ENCODE measurements at places on chromosomes 5 and 9.

DNA sequence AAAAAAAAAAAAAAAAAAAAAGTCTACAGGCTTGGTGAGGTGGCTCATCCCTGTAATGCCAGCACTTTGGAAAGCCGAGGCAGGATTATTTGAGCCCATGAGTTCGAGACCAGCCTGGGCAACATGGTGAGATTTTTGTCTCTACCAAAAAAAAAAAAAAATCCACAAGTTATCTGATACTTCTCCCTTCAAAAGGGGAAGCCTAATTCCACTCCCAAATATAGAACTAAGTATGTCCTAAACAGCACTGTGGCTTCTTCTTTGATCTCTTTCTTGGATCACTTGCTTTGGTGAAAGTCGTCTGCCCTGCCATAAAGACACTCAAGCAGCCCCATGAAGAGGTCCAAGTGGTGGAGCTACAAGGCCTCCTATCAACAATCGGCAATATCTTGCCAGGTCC, 18.8 kb upstream of the STING1 start:
- no peak for DNase-seq

- no peak for DNase-seq
Measured at GRCh38 chr5:154159343-154159742, 31.2 kb upstream of the GALNT10 start.

GRCh38 chr9:73611032-73611431, 459.4 kb downstream of the ANXA1 start:
- DNase-seq: no peak

- no peak for DNase-seq
Measured at GRCh38 chr5:142800776-142801494, 30.8 kb downstream of the ARHGAP26 start.

- DNase-seq: no peak
Measured at GRCh38 chr5:121630402-121630801, 221.3 kb upstream of the FTMT start.

GRCh38 chr5:102818345-102818744, 63.2 kb downstream of the PAM start:
- no peak for DNase-seq

- DNase-seq: no peak
Measured at GRCh38 chr9:134723037-134723436, 81.4 kb downstream of the COL5A1 start.

GRCh38 chr9:116320290-116320689, 166.7 kb downstream of the PAPPA start:
- DNase-seq: no peak

- DNase-seq: no peak
Measured at GRCh38 chr5:136629125-136629792, 263.9 kb upstream of the TRPC7 start.

- DNase-seq: no peak
Measured at GRCh38 chr9:27090231-27090630, 18.8 kb upstream of the TEK start.

GRCh38 chr9:116549061-116549664, 137.9 kb upstream of the TRIM32 start:
- no peak for DNase-seq

GRCh38 chr9:113616621-113617496, 153.3 kb downstream of the RGS3 start:
- no peak for DNase-seq

GRCh38 chr9:117080765-117081390, 334.0 kb downstream of the ASTN2 start:
- no peak for DNase-seq

GRCh38 chr5:130078661-130079060, 174.4 kb downstream of the CHSY3 start:
- no peak for DNase-seq

DNA sequence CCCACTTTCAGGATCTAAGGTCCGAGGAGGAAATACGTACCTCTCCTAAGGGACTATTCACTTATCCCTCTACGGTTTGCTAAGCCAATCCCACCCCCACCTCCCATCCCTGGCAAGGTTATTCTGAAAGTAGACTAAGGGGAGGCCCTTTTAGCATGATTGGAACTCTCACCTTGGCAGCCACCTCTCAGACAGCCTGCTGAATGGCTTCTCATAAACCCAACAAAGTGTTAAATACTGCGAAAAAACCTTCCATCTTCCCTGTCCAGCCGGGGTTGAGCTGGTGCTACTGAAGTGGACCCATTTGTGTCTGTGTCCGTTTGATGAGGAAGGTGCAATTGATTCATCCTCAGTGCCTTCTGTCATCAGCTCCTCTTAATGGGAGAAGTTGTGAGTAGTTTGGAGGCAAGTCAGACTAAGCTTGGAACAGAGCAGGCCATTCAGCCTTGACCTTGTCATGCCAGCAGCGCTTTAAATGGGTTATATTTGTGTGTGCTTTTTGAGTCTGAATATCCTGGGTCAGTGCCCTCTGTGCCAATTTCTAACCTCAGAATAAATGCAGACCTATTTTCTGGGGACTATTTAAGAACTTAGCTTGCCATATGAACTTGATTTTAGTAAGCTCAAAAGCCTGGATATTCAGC, 476.3 kb upstream of the ZNF608 start:
- DNase-seq: no peak

GRCh38 chr9:3960661-3961144, 339.2 kb downstream of the GLIS3 start:
- no peak for DNase-seq

DNA sequence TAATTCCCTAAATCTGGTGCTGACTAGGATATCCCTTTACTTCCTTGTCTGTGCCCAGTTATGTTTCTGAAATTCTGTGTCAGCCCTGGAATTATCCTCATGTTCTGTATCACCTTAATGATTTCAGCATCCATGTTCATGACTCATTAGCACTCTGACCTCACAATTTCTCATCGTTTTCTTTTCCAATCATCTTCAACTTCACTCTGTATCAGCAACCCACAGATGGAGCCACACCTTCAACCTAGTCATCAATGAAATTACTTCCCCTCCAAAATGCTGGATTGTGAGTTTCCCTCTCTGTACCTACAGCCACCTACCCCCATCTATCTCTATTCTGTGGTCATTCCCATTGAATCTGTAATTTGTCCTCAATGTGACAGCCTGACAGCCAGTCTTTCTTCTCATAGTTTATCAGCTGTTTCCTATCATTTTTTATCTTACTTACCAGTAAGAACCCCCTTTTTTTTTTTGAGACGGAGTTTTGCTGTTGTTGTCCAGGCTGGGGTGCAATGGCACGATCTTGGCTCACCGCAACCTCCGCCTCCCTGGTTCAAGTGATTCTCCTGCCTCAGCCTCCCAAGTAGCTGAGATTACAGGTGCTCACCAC, 3.1 kb upstream of the IL6ST start:
- DNase-seq: no peak

GRCh38 chr9:129822898-129823541, 916 bp downstream of the TOR1A start:
- DNase-seq: no peak

DNA sequence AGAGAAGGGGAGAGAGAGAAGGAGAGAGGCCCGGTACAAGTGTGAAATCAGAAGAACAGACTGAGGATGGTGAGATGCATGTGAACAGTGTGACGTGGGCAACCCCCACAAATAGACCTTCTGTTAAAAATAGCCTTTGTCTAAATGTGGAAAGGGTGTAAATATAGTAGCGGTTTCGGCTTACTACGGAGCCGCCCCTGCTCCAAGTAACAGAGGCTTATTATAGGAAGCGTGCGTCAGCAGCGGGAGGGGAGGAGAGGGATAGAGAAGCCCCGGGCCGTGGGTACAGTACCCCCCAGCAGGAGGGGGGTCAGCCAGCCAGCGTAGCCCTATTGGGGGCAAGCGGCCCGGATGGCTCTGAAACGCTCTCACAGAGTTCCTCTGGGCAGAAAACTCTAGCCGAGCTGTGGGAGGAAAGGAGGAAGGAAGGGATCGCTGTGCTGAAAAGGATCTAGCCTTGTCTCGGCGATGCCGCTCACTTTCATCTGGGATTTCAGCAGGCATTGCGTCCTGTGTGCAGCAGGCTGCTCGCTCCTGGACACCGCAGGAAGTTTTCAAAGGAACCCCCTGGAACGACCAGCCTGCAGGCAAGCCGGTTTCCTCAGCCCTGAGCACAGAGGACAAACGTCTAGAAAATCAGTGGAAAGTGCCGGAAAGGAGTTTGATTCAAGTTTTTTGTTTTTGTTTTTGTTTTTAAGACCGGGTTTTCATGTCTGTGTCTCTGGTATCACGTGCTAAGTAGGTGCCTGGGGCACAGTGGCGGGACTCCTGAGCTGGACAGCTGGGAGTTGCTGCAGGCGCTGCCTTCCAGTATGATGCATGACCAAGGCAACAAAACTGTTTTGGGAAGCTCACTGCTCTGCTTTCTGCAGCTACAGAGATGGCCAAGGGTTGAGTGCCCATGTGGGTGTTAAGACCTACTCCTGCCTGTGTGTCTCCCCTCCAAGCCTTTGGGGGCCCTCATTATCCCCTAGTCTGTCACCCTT, 146.6 kb downstream of the SEC61B start:
- peak; percentile 25 for DNase-seq

GRCh38 chr5:78633700-78634099, 14.9 kb downstream of the LHFPL2 start:
- DNase-seq: no peak

- DNase-seq: no peak
Measured at GRCh38 chr9:99173570-99174504, 47.9 kb downstream of the ALG2 start.

GRCh38 chr5:133415906-133416305, 196.4 kb downstream of the FSTL4 start:
- no peak for DNase-seq

- no peak for DNase-seq
Measured at GRCh38 chr5:25970906-25971489, 1067.4 kb downstream of the CDH9 start.

DNA sequence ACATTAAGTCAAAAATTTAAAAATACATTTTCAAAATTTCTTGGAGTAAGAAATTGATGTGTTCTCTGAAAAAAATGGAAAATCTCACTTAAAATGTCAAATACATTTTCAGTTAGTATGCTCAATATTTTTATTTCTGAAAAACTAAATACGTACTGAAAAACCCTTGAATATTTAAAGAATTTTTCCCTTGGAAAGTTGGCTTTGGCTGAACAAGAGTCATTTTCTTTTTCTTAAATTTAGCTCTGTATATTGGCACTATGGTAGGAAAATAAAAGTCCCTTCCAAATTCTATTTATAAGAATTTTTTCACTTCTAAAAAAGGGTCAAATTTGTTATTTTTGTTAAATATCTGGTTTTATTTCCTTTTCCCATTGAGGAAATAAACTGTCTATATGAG, 29.0 kb upstream of the CDH18 start:
- DNase-seq: no peak

DNA sequence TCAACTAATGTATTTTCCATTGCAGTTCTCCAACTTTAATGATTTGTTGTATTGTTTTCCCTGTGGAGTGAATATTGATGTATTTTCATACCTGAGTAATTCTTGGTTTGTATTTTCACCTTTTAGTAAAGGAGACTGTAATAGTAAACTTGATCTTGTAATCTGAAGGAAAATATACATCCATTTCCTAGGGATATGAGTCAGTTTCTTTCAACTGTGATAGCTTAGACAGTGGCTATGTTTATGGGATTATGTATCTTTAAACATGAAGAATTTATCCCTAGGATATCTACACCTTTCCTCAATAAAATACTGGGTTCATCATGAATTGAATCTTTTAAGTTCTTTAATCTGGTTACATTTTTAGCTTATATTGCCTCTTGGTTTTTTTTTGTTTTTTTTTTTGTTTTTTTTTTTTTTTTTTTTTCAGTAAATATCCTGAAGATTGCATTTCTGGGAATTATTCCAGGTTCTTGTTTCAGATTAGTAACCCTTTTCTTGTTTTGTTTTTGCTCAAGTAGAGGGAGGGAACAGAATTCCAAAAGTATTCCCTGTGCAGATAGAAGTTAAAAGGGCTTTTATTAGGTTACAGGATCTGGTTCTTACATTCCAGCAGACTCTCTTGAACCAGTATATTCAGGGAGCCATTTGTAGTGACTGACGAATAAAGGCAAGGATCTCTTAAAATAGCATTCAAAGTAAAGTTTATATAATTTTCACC, 7.1 kb downstream of the WDR36 start:
- no peak for DNase-seq

DNA sequence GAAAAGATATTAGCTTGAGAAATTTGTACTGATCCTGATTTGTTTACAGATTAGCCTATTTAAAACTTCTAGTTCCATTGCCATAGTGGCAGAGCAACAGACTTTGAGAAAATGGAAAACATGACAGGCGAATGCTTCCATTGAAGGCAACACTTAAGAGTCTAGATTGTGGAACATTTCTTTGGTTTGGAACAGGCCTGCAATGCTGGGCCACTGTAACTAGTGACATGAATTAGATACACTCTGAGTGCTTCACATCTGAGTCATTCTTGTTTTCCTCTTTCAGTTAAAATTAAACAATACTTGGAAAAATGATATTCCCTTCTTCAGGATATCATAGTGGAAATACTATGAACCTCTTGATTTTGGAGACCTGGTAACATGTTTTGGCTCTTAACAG, 453.6 kb upstream of the TUSC1 start:
- DNase-seq: no peak

GRCh38 chr5:129601576-129601975, 141.5 kb downstream of the ADAMTS19 start:
- no peak for DNase-seq

- no peak for DNase-seq
Measured at GRCh38 chr9:4962085-4962484, 23.0 kb upstream of the JAK2 start.

DNA sequence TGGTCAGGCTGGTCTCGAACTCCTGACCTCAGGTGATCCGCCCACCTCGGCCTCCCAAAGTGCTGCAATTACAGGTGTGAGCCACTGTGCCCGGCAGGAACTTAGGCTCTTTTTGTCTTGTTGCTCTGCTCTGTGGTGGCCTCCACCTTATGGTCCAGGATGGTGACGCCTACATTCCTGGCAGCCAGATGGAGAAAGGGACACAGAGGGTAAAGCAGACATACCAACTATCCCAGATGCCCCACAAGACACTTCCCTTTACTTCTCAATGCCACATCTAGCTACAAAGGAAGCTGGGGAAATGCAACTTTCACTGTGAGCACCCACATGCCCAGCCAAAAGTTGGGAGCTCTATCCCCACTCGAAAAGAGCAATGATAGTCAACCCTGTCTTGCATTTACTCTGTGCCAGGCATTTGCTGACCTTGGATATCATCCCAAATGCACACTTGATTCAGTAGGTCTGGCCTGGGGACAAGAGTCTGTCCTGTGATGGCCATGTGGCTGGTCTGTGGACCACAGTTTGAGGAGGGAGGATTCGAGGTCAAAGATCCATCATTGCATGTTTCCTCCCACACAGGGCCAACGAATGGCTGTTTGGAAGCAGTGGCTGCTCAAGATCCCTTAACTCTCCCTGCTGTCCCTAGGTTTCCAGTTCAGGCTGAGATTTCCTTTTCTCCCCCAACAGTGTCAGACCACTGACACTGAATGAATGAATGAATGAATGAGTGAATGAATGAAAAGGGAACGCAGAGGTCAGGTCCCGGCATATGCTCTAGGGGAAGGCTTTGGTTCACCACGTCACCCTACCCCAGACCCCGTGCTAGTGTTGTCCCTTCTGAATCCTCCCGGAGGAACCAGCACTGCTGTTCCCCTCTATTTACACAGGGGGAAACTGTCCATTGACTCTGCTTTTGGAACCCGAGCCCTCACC, 1.4 kb upstream of the ERGIC1 start:
- no peak for DNase-seq

- no peak for DNase-seq
Measured at GRCh38 chr5:174147551-174147950, 102.0 kb downstream of the NSG2 start.

- peak; percentile 32 for DNase-seq
Measured at GRCh38 chr9:112097712-112098688, 77.1 kb downstream of the SUSD1 start.

GRCh38 chr5:16588434-16589214, 28.2 kb downstream of the RETREG1 start:
- no peak for DNase-seq
